Inflammatory macrophage treated with lipopolysaccharide for 1 hour (primary cell): ENCODE measurements at places on chromosomes 1 and 21.

GRCh38 chr1:97006044-97006661 lies 284.6 kb downstream of the PTBP2 start:
- DNase-seq: no peak

DNA sequence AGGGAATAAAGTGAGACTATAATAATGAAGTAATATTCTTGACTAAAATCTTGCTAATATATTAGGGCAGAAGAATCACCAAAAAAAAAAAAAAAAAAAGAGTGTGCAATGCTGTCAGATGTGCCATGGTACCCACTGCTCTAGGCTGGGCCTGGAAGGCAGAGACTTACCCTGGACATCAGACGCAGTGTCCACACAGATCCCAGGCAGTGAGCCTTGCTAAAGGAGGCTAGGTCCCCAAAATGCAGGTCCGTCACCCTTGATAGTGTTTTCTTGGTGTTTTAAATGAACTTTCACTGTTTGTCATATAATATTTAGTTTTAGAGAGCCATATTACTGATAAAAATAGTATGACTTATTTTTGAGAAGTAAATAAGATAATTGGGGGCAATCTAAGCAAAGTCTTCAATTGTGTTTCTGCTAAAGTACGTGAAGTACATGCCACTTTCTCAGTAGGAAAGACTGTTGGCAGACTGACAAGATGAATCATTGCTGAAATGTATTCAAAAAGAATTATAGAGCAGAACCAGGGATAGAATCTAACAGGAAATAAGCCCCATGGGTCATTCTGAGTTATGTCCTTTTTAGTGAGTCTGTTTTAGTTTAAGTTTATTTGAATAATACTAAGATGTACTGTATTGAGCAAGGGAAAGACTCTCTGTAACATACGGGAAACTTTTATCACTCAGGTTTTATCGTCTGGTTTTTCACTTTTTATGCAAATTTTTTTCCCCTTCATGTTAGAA lies 74.6 kb upstream of the PDC start:
- DNase-seq: no peak

DNA sequence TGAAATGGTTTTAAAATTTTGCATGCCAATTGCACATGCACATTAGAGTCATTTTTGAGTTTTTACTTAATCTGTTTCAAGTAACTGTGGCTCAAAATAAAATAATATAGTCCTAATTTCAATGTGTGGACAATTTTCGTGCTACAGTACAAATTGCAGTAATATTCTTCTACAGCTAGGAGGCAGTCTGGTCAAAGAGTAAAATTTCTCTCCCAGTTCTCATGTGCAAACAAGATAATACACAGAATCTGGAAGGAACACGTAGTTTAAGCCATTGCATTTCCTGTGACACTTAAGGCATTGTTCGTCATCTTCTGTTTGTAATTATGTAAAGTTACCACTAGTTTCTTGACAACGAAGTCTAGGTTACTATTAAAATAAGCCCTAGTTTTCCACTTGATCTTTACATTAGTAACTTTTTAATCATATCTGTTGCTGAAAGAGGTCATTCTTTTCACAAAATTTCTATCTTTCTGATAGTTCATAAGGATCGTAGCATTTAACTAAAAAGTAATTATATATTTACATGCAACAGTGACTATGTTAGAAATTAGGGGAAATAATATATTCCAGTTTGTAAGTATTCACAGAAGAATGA lies 28.9 kb downstream of the ODR4 start:
- peak; percentile 50 for DNase-seq

- DNase-seq: no peak
Measured at GRCh38 chr1:9680828-9681227, 29.3 kb downstream of the PIK3CD start.

DNA sequence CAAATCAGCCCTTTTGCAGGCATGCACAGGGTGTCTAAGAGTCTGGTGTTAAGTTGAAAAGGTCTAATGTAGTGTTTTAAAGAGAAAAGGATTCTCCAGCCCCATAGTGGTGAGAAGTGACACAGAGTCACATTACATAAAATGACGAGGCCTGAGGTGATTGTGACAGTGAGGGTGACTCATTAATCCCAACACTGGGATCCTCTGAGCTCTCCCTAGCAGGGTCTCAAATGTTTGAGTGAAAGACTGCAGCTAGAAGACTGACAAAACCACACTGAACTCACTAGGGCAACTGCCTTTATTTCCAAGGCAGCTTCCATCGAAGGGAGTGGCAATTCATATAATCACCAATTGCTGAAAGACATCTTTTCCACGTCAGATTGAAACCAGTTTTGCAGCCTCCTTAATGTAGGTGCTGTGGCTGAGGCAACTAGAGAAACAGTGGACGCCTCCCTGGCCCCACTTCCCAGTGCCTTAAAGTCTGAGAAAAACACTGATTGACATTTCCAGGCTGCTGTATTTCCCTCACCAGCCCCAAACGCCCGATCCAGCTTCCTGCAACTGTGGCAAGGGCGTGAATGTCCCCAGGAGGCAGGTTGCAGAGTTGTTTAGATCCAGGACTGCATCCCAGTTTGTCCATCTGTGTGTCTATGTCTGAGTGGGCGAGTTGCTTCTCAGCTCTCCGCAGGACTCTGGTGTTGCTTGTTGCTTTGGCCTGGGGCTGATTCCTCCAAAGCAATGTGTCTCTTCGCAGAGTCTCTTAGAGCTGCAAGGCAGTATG lies 81.4 kb downstream of the RUNX1 start:
- DNase-seq: peak; percentile 81

DNA sequence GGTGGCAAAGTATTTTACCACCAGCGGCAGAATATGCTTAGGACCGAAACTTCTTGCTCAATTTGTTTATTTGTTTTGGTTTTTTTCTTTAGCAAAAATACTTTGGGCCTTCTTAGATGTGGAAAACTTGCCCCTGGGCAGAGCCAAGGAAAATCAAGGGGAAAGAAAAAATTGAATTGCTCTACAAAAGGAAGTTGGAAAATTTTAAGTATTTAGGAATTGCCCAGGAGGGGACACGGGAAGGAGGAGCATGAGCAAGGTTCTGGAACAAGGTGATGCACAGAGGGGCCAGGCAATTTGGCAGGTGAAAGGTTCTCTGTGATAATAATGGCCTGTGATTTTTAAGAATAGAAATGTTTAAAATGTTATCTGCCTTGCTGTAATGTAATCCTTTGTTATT lies 28.6 kb downstream of the SGIP1 start:
- no peak for DNase-seq

DNA sequence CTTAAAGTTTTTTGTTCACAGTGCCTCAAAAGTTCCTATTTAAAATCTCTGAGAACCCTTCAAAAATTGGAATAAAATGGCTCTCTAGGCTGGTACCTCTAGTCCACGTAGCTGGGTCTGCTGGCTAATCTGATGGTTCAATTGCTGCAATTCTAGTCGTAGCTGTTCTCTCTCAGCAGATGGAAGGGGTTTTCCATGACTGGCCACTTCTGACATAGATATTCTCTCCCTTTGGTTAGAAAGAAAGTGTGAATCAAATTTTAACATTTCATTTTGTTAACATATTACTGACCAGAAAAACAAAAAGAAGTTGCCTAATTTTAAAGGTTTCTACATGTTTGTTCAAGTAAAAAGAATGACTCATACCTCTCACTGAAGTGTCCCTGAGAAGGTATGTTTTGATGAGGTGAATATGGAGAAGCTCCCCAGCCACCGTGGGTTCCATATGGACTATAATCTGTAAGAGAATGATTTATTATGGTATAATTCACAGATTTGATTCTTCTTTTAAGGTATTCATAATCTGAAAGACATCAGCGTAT lies 29.3 kb upstream of the SERPINC1 start:
- DNase-seq: no peak

DNA sequence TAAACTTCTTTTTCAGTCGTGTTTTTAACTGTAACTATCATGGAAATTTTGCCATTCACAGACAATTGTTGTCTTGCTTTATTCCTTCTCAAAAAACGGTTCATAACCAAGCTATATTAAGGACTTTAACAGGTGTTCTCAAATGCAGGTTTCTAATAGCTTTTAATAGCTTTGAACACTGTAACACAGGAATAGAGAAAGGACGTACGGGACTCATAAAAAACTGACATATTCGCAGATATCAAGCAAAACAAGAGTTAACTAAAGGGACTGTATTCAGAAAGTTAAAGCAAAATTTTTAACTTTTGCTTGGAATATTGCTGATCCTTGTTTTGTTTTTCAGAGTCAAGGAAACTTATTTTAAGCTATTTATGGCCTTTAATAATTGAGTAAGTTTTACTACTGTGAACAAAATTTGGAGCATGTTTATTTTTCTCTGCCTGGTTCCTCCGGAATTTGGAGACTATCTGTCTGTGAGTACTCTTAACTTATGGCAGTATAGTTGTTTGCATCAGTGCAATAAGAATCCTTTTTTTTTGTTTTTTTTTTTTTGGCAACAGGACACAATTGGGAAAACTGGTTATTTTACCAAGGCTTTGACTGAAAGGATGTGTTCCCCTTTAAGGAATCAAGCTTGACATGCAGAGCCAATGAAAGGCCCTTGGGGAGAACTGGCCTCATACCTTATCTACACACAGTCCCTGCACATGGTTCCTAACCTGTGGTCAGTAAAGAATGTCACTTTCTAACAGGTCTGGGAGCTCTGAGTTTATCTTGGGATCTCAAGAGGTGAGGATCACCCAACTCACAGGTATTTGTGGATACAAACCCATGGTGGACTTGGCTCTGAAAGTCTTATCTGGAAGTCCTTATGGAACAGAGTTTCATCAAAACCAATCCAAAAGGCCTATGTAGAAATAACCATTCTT lies 5.8 kb upstream of the CD46 start:
- no peak for DNase-seq

DNA sequence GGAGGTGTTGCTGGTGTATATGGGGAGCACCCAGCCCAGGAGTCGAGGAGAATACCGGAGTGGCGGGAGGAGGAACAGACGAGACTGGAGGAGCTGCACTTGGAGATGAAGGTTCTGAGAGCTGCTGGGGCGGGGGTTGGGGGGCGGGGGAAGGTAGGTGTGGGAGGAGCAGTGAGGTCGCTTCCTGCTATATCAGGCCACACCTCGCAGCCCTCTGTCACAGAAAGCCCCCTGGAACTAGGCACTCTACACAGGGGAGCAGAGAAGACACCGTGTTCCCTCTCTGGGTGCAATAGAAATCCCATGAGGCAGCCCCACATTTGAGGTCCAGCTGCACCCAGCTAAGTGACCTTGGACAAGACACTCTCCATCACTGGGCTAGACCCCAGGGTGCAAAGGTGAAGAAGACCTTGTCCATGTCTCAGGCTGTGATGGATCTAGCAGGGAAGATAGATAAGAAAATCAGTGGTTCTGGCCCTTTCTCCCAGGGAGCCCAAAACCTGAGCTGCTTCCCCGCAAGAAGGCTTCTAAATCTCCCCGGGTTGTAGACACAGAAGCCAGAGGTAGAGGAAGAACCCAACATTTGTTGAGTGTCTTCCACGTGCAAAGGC lies 155.8 kb upstream of the EDN2 start:
- no peak for DNase-seq

DNA sequence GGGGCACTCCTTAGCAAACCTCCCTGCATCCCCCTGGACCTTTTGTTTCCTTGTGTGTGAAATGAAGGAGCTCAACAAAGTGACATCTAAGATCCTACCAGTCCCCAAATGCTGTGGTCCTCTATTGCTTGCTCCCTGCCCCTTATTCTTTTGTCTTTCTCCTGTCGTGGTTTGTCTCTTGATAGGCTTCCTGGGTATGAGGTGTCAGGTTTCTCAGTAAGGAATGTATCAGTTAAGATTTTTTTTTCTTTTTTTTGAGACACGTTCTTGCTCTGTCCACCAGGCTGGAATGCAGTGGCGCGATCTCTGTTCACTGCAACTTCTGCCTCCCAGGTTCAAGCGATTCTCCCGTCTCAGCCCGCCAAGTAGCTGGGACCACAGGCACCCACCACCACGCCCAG lies 16.8 kb downstream of the CNIH3 start:
- DNase-seq: no peak

DNA sequence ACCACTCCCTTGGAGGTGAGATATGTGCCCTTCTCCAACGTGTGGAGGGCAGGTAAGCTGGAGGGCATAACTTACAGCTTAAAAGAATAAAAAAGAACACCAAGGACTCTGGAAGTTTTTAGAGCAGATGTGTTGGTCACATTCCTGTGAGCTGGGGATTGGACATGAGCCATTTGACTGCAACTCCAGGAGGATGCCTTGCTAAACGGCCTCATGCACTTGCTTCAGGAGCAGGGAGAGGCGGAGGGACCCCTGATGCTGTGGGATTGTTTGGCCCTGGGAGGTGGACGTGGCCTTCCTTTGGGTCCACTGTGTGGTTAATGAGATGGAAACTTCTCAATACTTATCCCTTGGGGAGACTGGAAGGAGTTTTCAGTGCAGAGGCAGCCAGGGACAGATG lies 185.6 kb downstream of the RHOU start:
- DNase-seq: no peak

GRCh38 chr1:109617291-109617801 lies 2.1 kb downstream of the GNAT2 start:
- peak; percentile 95 for DNase-seq

DNA sequence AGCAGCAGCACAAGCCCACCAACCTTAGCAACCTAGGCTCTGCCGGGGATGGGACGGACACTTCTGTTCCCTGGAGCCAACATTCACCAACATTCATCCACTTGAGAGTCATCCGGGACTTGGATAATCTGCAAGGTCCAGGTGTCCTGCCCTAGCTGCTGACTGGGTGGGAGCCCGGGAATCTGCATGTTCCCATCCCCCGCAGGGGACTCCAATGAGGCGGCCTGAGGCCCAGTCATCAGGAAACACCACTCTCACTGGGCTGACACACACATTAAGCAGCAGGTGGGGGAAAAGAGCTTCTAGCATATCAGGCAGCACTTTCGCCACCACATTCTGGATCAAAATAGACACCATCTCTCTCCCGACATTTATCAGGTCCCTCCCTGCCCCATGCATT lies 38.4 kb upstream of the CCSAP start:
- no peak for DNase-seq

- DNase-seq: no peak
Measured at GRCh38 chr21:45410151-45410864, 5.3 kb downstream of the COL18A1 start.

- no peak for DNase-seq
Measured at GRCh38 chr1:182309631-182310351, 81.8 kb downstream of the GLUL start.

DNA sequence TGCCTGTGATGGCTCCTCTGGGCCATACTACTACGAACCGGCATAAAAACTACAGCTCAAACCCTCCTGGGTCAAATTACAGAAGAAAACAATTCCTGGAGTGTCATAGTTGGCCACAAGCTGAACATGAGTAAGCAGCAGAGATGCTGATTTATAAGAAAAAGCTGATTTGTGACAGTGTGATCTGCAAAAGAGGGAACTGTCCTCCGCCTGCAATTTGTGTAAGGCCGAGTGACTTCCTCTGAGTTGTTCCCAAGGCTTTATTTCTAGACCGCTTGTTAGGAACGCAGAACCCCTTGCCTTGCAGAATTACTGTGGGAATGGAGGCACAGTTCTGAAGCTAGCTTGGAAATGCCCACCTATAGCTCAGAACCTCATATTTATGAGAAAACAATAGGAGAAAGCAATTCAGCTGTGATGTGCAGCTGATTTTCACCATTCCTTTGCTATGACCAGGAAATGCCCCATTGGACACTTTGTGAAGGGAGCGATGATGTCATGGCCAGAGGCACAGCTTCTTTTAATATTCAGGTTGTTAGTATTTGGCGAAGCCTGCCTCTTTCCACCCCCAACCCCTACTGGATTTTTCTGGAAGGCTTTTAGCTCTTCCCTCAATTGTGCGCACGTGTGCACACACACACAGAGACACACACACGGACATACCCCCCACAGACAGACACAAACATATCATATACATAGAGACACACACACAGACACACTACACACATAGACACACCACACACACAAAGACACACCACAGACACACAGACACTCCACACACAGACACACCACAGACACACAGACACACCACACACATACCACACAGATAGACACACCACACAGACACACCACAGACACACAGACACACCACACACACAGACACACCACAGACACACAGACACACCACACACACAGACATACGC lies 47.6 kb downstream of the IER5 start:
- peak; percentile 93 for DNase-seq
